ENCODE measurements at places on chromosomes 13 and 19.

GRCh38 chr19:12611361-12611699, 610 bp downstream of the ZNF791 start:
- DNase-seq = peak; percentile 85

- no peak for DNase-seq
These were observed 97.5 kb downstream of the UGGT2 start for GRCh38 chr13:95955719-95956118.

DNA sequence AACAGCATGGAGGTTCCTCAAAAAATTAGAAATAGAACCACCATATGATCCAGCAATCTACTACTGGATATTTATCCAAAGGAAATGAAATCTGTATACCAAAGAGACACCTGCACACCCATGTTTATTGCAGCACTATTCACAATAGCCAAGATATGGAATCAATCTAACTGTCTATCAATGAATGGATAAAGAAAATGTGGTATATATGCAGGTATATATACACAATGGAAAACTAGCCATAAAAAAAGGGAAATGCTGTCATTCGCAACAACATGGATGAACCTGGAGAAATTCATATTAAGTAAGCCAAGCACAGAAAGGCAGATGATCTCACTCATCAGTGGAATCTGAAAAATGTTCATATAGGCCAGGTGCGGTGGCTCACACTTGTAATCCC, 2.5 kb downstream of the ZNF780B start:
- no peak for DNase-seq

GRCh38 chr13:102197193-102197592, 204.7 kb downstream of the FGF14 start:
- DNase-seq = no peak

- DNase-seq = no peak
These were observed 37.2 kb downstream of the ZFR2 start for GRCh38 chr19:3831601-3832000.

DNA sequence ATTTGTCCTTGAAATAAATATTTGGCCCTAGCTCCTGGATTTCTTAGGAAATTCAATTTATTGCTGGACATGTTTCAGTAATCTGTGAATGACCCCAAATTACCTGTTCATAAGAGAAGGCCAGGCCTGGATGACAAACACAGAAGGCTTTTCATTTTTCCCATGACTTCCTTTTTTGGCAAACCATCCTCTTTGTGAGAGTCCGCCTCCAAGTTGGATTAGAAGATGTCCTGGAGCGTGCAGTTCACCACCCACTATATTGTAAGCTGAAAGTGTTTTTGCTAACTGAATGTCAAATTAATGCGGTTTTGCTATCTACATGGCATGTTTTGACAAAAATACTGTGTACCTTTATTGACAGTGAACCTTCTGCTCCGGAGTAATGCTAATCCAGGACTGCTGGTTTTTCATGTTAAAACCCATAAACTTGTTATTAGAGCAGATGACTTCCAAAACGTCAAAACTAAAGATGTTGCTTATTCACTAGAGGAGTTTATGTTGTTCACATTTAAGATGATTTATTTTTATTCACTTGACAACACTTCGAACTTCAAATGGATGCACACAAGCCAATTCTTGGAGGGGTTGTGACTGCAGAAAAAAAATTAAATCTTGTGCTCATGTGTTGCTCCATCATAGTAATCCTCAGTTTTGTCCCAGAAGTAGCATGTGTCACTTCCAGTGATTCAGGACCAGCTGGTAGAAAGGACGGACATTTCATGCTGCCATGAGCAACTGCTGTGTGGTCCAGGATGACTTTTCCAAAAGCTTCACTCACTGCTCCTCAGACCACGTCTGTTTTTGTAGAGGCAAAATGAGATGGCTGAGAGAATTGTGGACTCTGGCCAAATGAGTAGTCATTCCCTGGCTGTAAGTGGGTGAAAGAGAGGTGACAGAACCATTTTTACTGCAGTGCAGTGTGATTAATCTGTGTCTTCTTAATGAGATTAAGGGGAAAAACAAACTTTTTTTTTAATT, 71.0 kb downstream of the ITGBL1 start:
- no peak for DNase-seq

DNA sequence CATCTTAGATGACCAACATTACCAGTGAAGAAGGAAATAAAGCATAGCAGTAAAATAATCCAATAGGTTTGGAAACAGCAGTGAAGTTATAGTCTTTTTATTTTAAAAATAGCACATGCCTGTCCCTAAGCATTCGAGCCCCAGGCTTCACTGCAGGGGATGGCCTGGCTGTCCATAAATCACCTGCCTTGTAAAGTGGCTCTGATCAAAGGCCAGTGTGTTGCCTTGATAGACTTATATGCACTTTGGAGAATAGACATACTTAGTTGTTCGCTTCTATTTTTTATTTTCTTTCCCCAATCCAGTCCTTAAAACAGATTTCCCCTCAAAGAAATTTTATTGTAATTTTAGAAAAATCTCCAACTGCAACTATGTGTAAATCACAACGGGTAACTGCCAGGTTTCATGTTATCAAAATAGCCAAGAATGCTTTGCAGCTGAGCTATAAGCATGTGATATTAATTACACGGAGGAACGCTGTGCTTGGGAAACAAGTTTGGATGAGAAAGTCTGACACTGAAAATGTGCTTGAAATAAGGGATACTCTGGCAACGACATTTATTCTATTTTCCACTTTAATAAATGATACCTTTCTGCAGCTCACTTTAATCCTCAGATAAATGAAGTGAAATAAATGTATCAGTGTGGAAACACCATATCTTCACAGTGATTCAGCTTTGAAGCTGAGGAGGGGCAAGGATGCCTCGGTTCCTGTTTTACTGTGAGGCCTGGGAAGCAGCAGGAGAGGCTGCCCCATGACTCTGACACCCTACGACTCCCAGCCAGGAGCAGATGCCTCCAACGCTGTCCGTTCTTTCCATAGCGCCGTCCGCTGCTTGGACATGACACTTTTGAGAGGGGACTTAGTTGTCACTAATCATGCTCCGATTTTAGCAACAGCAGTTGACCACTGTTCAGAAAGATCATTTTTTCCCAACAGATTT, 5.5 kb upstream of the METTL21C start:
- no peak for DNase-seq

DNA sequence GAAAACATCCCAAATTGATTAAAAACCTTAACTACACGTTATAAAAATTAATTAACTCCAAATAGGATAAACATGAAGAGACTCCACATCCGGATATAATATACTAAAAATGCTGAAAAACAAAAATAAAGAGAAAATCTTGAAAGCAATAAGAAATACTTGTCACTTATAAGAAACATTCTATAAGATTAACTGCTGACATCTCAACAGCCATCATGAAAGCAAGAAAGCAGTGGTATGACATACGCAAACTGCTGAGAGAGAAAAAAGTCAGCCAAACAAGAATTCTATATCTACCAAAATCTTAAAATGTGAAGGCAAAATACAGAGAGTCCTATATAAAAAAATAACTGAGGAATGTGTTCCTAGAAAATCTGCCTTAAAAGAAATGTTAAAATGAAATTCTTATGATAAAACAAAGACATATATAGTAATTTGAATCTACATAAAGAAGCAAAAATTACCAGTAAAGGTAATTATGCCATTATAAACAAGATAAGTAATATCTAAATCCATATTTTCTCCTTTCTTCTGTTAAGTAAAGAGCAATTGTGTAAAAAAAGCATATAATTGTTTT, 1851.1 kb downstream of the PCDH9 start:
- peak; percentile 19 for DNase-seq

DNA sequence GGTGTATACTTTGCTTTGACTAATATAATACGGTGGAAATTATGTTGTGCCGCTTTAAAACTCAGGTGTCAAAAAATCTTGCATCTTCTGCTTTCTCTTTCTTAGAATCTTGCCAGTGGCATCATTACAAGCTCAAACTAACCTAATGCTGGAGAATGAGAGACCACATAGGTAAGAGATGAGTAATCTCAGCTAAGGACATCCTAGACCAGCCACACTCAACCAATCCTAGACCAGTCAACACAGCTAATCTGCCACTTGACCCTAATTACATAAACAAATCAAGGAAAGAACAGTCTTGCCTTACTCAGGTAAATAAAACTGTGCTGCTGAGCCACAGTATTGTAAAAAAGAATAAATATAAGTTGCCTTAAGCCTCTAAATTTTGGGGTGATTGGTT, 1323.9 kb upstream of the SPRY2 start:
- no peak for DNase-seq

GRCh38 chr13:63381078-63381859, 1965.6 kb upstream of the PCDH20 start:
- no peak for DNase-seq

- DNase-seq = peak; percentile 12
These were observed 1191.0 kb downstream of the SLITRK5 start for GRCh38 chr13:88862095-88862620.

GRCh38 chr13:80307401-80307987, 33.4 kb downstream of the SPRY2 start:
- no peak for DNase-seq

DNA sequence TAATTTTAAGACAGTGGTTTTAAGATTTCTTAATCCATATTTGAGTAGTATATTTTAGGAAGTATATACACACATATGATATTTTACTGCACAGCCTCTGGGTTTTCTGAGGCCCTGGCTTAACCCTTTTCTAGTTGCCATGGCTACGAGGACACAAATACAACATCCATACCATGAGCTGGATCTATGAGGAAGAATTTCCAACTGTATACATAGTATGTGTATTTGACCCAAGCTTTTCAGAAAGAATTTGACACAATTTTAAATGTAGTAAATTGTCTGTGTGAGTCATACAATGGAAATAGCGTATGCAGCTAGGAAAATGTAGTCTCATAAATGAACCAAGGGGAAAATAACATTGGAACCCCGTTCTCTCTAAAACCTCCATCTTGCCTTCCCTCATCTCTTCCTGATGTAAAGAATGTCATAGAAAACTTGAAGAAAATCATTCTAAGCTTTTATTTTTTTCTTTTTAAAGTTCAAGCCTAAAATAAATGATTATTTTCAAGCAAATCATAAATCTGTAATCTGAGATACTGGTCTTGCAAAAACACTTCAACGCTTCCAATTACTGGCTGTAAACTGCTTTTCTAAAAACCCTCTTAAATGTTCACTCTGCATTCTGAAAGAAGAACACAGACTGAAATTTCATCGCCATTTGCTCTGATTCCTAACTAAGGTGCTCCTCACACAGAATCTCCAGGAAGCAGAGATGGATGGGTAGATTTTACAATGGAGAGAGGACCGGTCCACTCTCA, 172.4 kb downstream of the LACC1 start:
- peak; percentile 83 for DNase-seq

- DNase-seq = no peak
These were observed 18.2 kb upstream of the COMP start for GRCh38 chr19:18809149-18809868.

- DNase-seq = no peak
These were observed 763 bp downstream of the POLD1 start for GRCh38 chr19:50384685-50385535.

DNA sequence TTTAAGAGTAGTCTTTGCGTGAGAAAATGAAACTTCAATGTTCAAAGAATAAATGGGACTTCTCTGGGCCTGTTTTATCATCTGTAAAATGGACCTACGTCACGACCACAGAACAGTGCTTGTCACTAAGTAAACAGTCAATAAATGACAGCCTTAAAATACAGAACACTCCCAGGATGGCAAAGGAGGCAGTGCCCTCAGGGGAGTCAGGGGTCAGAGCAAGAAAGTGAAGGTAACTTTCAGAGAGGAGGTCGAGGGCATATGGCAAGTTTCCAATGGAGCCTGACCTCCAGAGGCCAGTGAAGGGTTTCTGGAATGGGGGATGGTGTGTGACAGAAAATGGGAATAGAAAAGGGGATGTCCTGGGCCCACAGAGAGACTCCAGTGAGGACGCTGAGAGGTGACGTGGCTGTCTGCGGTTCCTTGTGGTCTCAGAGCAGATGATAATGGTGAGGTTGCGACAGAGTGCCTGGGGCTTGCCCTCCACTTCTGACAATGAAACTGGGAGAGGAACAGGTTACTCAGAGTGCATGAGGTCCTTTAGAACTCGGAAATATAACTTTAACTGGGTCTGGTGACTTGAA, 91.8 kb downstream of the UBL3 start:
- no peak for DNase-seq

DNA sequence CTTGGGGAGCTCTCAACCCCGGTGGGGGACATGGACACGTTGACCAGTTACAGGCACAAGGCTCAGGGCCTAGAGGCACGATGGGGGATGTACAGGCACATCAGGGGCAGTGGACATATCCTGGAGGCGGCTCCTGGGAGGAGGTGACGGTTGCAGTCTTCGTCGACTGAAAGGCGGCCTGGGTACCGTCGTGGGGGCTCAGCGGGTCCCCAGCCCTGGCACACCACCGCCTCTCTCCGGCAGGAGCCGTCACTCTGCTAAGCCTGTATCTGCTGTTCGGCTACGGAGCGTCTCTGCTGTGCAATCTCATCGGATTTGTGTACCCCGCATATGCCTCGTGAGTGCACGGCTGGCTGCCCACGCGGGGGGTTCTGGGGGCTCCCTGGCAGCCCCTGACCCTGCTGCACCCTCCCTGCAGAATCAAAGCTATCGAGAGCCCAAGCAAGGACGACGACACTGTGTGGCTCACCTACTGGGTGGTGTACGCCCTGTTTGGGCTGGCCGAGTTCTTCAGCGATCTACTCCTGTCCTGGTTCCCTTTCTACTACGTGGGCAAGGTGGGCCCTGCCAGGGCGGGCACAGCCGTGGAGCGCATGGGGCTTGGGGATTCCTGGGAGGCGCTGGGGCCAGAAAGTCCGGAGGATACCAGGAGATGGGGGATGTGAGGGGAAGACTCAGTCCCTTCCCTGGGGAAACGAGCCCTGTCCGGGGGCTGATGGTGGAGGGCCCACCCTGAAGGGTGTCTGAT, 4.2 kb downstream of the REEP6 start:
- DNase-seq = no peak

- no peak for DNase-seq
These were observed 7.8 kb downstream of the C19orf38 start for GRCh38 chr19:10855879-10856522.

DNA sequence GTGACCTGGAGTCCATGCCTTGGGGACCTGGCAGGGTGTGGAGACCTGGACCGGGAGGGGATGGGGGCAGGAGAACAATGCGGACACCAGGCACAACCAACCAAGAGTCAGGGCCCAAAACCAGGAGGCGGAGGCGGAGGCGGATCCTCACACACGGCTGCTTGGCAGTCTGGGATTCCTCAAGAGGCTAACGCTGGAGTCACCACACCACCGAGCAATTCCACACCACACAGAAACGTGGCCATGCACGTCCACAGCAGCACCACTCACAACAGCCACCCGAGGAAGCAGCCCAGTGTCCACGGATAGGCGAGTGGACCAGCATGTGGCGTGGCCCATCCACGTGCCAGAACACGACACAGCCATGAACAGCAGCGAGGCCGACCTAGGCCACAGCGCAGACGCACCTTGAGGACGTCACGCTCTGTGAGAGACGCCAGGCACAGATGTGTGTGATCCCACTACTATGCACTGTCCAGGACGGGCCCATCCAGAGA, 17.7 kb downstream of the SBNO2 start:
- DNase-seq = no peak

DNA sequence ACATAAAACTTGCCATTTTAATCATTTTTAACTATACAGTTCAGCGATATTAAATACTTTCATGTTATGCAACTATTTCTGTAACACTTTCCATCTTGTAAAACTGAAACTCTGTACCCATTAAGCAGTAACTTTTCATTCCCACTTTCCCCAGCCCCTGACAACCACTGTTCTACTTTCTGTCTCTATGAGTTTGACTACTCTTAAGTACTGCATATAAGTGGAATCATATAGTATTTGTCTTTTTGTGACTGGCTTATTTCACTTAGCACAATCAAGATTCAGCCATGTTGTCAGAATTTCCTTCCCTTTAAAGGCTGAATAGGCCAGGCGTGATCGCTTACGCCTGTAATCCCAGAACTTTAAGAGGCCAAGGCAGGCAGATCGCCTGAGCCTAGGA, 56.2 kb downstream of the ARHGAP35 start:
- no peak for DNase-seq
